ENCODE measurements at places on chromosomes 16 and 17.

GRCh38 chr16:11914210-11915113 lies 1.3 kb downstream of the GSPT1 start:
- DNase-seq, result peak; percentile 17

GRCh38 chr17:72700226-72700625 lies 392.3 kb downstream of the SLC39A11 start:
- DNase-seq, result no peak

- DNase-seq, result no peak
These were observed 1.4 kb upstream of the CA4 start for GRCh38 chr17:60148373-60148772.

DNA sequence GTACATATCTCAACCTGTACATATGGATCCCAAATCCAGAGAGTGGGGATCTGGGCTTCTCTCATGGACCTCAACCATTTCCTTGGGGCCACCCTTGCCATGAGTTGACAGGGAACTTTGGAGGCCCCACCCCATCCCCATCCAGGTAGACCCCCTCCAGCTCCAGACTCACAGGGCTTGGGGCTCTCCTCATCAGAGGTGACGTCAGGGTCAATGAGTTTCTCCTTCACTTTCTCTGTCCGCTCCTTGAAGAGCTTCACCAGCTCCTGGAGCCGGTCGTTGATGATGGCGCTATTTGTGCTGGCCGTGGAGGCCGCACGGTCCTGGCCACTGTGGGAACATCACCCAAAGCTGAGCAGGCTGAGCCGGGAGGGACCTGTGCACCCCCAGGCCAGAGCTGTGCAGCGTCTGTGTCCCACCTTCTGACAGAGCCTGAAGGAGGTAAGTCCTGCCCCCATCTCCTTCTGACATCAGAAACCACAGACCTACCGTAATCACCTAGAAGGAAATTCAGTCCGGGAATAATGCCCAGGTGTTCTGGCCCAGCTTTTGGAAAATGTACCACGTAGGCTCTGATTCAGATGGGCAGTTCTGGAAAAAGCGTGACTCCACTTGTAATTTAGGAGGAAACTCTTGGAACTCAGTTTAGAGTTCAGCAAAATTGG lies 50.6 kb downstream of the CNGB1 start:
- no peak for DNase-seq

- DNase-seq, result no peak
These were observed 143.9 kb downstream of the SNX29 start for GRCh38 chr16:12120217-12120981.

- no peak for DNase-seq
These were observed 63.6 kb upstream of the ERCC4 start for GRCh38 chr16:13856398-13856797.

DNA sequence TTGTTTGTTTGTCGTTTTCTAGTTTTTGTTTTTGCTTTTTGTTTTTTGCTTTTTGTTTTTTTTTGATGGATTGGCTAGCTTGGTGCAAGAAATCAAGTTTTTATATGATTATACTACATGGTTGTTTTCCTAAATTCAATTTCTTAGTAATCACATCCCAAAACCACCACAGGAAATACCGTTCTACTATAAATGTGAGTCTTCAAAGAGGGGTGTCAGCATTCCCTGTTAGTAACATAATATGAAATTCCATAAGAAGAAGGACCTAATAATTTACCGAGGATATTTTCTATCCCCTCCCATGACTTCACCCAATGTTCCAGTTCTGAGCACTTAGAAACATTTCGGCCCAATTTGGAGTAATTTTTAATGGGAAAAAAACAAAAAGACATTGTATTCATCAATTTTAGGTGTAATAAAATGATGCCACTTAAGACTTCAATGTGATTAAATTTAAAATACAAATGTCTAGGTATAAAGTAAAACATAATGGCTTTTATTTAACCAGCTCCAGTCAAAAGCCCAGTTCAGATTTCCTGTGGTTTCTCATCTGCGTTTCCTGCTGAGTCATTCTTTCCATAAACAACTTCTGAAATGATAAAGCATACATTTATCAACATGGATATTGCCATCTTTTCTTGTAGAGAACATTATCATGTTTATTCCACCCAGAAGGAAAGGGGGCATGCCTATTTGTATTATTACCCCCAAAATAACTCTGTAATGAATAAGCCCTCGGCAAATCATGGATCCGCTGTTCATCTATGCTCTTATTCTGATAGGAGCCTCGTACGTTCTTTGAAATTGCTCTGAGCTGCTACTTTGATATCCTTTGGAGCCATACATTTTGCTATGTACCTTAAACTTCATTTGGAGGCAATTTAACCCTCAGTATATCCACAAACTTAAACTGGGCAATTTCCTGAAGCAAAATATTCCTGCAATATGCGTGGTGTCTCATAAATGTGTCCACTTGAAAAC lies 28.1 kb downstream of the HSBP1 start:
- no peak for DNase-seq

GRCh38 chr17:65362826-65363225 lies 198.6 kb downstream of the AXIN2 start:
- DNase-seq, result no peak

- DNase-seq, result no peak
These were observed 61.7 kb downstream of the KPNA2 start for GRCh38 chr17:68097161-68097805.

DNA sequence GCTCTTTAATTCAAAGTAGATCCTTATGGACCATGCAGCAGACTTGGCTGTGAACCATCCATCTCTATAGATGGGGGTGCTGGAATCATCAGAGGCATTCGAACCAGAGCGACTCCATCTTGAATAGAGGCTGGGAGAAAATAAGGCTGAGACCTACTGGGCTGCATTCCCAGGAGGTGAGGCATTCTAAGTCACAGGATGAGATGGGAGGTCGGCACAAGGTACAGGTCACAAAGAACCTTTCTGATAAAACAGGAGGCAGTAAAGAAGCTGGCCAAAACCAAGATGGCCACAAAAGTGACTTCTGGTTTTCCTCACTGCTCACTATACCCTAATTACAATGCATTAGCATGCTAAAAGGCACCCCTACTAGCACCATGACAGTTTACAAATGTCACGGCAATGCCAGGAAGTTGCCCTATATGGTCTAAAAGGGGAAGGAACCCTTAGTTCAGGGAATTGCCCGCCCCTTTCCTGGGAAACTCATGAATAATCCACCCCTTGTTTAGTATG lies 89.2 kb upstream of the BRD7 start:
- DNase-seq, result no peak

- DNase-seq, result no peak
These were observed 335 bp downstream of the TMEM11 start for GRCh38 chr17:21213638-21214014.
